Forelimb muscle (tissue), 1 donor: ENCODE measurements at places on chromosomes 7 and 10.

GRCh38 chr7:98470485-98471240, 69.8 kb upstream of the BAIAP2L1 start:
- DNase-seq: no peak

DNA sequence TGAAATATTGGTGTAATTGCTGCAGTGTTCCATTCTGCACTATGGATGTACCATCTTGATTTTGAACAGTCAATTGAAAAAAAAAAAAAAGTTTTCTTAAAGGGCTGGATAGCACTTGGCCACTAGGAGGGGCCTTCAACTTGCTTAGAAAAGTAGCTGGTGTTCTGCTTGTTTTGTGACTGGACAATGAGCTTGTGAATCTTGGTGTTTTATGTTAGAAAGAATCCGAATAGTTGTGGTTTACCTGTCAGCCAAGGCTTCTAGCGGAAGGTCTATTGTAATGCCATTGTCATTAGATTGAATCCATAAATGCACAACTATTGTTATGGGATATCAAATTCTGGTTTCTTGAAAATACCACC, 77.1 kb downstream of the BMPER start:
- DNase-seq: no peak

- DNase-seq: no peak
Measured at GRCh38 chr10:66550351-66550750, 375.5 kb upstream of the LRRTM3 start.

- no peak for DNase-seq
Measured at GRCh38 chr7:21869785-21870402, 75.8 kb downstream of the CDCA7L start.

- DNase-seq: no peak
Measured at GRCh38 chr7:93301736-93302135, 69.6 kb downstream of the VPS50 start.
